ENCODE measurements at places on chromosomes 5 and 9.

DNA sequence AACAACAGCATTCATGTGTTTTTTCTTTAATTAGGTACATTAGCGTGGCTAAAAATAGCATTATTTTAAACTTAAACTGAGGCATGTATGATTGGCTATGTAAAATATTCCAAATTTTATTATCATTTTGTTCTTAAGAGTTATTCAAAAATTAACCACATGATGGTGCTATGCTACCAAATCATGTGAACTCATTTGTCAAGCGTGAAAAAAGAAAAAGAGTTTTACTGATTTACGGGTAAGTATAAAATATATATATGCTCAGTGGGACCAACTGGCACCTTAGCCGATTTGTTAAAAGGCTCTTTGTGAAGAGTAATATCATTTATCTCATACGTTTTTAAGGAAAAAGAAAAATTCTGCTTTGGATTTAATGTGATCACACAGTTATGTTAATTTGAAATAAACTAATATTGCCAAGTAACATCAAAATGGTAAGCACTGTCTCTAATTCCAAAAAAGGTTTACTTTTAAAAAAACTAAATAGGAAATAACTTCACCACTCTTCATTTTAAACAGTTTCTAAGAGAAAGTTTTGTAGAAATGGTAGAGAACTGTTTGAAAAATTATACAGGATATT lies 1042.3 kb downstream of the CDH12 start:
- DNase-seq = no peak

- DNase-seq = no peak
Measured at GRCh38 chr5:116766470-116766947, 191.9 kb upstream of the SEMA6A start.

DNA sequence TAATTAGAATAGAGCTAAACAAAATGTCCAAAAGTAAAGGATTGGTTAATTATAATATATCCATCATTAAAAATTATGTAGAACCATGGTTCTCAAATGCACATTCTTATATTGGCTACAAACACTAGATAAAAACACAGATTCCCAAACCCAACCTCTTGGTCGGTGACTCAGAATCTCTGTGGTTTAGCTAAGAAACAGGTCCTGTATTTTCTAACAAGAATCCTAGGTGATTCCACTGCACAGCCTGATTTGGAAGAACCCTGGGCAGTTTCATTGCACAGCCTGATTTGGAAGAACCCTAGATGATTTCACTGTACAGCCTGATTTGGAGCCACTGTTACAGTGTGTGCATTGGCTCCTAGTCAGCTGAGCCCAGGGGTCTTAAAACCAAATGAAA lies 67.9 kb downstream of the KIAA1958 start:
- DNase-seq = no peak

GRCh38 chr5:173634465-173634983 lies 18.1 kb upstream of the BOD1 start:
- DNase-seq = no peak

- no peak for DNase-seq
Measured at GRCh38 chr5:113336975-113337374, 97.8 kb downstream of the TSSK1B start.

All from stimulated activated CD8-positive, alpha-beta memory T cell treated with anti-CD3 and anti-CD28 coated beads, Interleukin-15, amount 100 ng/mL, for 48 hours (primary cell).